Tongue (tissue), 3 donors: ENCODE measurements at places on chromosomes 7 and 10. TPM values are rescaled to one million over a fixed set of nuclear protein-coding genes. Genes with fewer than 3 reads are reported as not detected.

Gene ZNF467
- total RNA-seq = 4.2 TPM

Gene SPDYE1
- not detected for total RNA-seq

Gene STEAP2
- 15.5 TPM for total RNA-seq

Gene PLA2G12B
- total RNA-seq = 0.31 TPM

Gene NPS
- total RNA-seq = not detected

Gene AGAP5
- total RNA-seq = 5.2 TPM

Gene AKR1D1
- total RNA-seq = not detected

Gene LRRC18
- not detected for total RNA-seq

Gene LIPM
- total RNA-seq = not detected

Gene CFTR
- total RNA-seq = 1.3 TPM

Gene OR2A42
- not detected for total RNA-seq

Gene HMX3
- total RNA-seq = not detected

Gene MNX1
- total RNA-seq = not detected

Gene KIAA1549
- total RNA-seq = 5.8 TPM

Gene COL28A1
- total RNA-seq = 8.1 TPM

Gene KAZALD1
- 20.5 TPM for total RNA-seq

Gene CCL24
- total RNA-seq = not detected

Gene OR6V1
- not detected for total RNA-seq

Gene NME8
- 0.10 TPM for total RNA-seq

Gene CFAP43
- 1.1 TPM for total RNA-seq

Gene GPER1
- 6.7 TPM for total RNA-seq

Gene AS3MT
- 8.7 TPM for total RNA-seq

Gene TCTN3
- total RNA-seq = 25.2 TPM

Gene TDRD1
- total RNA-seq = 1.6 TPM

Gene ACADSB
- 24.7 TPM for total RNA-seq

Gene PRSS1
- total RNA-seq = not detected

Gene ELMO1
- 59.9 TPM for total RNA-seq

Gene LHFPL3
- total RNA-seq = not detected

Gene FKBP6
- total RNA-seq = not detected

Gene SLC25A28
- 23.3 TPM for total RNA-seq

Gene KAT6B
- total RNA-seq = 62.9 TPM

Gene EPO
- not detected for total RNA-seq

Gene PDE1C
- 9.9 TPM for total RNA-seq

Gene HKDC1
- total RNA-seq = 0.51 TPM

Gene OR13A1
- not detected for total RNA-seq
